Stimulated activated CD4-positive, alpha-beta T cell treated with anti-CD3 and anti-CD28 coated beads, Interleukin-4, amount 100 ng/mL, for 48 hours (primary cell): ENCODE measurements at places on chromosomes 16 and 17.

DNA sequence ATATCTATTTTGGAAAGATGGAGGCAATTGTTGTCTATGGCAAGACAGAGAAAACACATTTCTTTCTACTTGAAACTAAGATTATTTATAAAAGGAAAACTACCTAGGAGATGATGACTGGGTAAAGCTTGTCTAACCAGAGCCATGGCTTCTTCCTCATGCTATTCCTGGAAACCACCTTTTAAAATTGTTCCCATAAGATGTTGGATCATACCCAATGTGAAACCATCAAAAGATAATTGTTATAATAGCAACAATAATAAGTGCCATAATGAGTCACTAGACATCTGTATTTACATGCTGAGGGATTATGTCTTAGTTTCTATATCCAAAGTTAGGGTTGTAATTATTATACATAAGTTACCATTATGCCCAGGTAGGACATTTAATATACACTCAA, 428.4 kb downstream of the KCNJ2 start:
- DNase-seq, result no peak

GRCh38 chr16:26161461-26162180, 469.9 kb downstream of the HS3ST4 start:
- DNase-seq, result no peak

GRCh38 chr16:88790312-88791211, 5.5 kb upstream of the PIEZO1 start:
- no peak for DNase-seq

DNA sequence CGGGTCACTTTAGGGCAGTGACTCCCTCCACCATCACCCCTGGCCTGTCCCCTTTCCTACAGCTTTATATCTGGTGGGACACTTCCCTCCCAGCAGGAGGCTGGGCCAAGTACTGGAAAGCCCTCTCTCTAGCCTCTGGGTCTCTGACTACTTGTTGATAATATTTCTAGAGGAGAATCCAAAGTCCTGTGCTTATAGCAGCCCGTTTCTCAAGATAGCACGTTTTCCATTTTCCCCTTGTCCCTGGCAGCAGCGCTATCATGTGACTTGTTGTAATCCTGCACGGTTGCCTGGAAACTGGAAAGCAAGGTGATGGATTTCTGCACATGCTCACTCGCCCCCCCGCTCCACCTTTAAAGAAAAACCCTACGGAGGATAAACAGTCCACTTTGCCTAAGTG, 3.3 kb upstream of the AXIN2 start:
- DNase-seq, result no peak

DNA sequence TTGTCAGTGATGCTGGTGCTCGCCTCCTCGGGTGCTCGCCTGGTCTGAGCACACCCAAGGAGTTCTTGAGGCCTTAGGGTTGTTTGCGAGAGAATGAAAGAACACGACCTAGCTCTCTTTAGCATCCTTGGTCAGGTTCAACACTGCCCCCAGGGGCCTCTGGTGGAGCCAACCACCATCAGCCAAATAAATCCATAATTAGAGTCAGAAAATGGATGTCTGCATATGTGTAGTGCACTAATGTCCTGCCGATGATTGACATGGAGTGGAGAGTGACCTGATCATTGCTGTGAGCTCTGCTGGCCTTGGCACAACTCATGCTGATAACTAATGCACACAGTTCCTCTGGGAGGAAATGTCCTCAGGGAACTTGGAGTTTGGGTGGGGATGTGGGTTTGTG, 8.2 kb upstream of the STH start:
- DNase-seq, result no peak

GRCh38 chr17:39688945-39689344, 1.1 kb upstream of the PGAP3 start:
- DNase-seq, result no peak

DNA sequence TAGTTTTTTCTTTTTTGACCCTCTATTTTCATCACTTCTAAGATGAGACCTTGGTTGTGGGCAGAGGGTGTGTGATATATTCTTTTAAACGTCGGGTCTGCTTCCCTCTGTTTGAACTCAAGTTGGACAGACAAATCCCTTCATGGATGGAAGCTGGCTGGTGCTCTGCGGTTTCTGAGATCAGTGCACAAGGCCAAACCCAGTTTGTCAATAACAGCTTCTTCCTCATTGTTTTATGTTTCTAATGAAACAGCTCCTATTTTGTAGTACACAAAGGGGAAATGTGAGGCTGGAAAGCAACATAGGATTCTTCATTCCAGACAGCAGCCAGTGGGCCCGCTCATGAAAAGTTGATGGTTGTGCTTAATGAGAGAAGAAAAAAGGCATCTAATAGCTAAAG, 159.6 kb downstream of the PRKCA start:
- DNase-seq, result no peak

- no peak for DNase-seq
Measured at GRCh38 chr17:79366988-79367571, 243.8 kb downstream of the RBFOX3 start.

- DNase-seq, result no peak
Measured at GRCh38 chr16:11474617-11475291, 112.0 kb downstream of the LITAF start.

GRCh38 chr17:2452216-2452750, 51.4 kb upstream of the MNT start:
- no peak for DNase-seq
